Activated T-cell treated with anti-CD3 and anti-CD28 coated beads, Interleukin-2, amount 50 U/mL, for 72 hours (primary cell): ENCODE measurements at places on chromosomes 4 and X. TPM values are rescaled to one million over a fixed set of nuclear protein-coding genes. Genes with fewer than 3 reads are reported as not detected.

Gene DCAF12L2
- total RNA-seq, result not detected

Gene SLC49A3
- total RNA-seq, result 0.29 TPM

Gene LARP1B
- 25.0 TPM for total RNA-seq

Gene MTHFD2L
- 7.6 TPM for total RNA-seq

Gene TEX13B
- total RNA-seq, result not detected

Gene DSPP
- total RNA-seq, result not detected

Gene WDR45
- 49.0 TPM for total RNA-seq

Gene CTAG1A
- not detected for total RNA-seq

DNA sequence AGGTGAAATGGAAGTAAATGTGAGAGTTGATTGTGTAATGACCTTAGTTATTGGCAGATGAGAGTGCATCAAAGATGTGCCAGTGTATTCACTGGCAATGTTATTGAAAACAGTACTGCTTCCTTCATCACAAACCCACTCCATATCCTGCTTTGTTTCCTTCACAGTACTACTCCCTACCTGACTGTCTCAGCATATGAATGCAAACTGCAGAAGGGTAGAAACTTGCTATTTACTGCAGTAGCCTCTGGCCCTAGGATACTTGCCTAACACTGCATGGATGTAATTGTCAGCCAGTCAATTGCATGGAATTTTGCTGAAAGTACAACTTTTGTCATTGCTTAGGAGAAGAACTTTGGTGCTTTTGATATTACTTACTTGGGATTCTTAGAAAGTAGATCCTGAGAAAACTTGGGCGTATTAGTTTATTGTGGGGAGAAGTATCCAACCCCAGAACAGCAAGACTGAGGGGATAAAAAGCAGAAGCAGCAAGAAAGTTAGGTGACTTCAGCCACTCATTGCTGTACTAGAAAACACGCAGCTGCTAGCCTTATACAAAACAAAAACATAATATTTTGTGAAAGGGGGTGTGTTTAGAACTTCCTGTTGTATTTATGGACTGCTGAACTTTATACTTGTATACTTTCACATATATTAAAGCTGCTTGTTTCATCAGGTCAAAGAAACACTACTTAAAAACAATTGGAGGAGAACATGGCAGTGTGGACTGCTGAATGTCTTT is 219.0 kb downstream of the CCNG2 start:
- no peak overlapping the region for H3K4me3 ChIP-seq
- no peak overlapping the region for H3K27ac ChIP-seq
- peaks cover 16% of the 10 kb centered on the region for H3K27me3 ChIP-seq
- H3K36me3 ChIP-seq, result no peaks in the 10 kb centered on the region

- peak overlapping the region; percentile 79 for H3K4me3 ChIP-seq
- peaks cover 92% of the 10 kb centered on the region for H3K4me1 ChIP-seq
These were observed 57.2 kb downstream of the IRF2 start for GRCh38 chr4:184416913-184417734.

DNA sequence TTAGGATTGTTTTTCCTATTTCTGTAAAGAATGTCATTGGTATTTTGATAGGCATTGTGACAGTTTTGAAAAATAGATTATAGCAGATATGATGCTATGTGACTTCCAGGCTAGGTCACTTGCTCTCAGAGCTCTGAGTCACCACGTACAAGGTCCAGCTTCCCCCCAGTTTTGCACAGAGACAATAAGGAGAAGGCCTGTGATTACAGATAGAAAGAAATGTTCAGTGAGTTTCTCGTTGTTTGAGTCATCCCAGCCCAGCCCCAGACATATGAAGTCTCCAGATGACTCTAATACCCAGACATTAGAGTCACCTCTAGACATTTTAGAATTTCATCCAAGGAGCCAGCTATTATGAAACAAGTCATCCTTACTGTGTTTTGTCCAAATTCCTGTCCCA is 57.2 kb downstream of the MFAP3L start:
- H3K4me1 ChIP-seq, result no peaks in the 10 kb centered on the region
- peak; percentile 2 for DNase-seq
- H3K4me3 ChIP-seq, result no peak overlapping the region
- H3K27me3 ChIP-seq, result peaks cover 1% of the 10 kb centered on the region

GRCh38 chrX:110987292-110987691 is 108.7 kb upstream of the PAK3 start:
- no peak overlapping the region for H3K4me3 ChIP-seq
- no peak for DNase-seq
- no peak overlapping the region for H3K27ac ChIP-seq
- H3K4me1 ChIP-seq, result no peaks in the 10 kb centered on the region
- H3K27me3 ChIP-seq, result peaks cover 53% of the 10 kb centered on the region

DNA sequence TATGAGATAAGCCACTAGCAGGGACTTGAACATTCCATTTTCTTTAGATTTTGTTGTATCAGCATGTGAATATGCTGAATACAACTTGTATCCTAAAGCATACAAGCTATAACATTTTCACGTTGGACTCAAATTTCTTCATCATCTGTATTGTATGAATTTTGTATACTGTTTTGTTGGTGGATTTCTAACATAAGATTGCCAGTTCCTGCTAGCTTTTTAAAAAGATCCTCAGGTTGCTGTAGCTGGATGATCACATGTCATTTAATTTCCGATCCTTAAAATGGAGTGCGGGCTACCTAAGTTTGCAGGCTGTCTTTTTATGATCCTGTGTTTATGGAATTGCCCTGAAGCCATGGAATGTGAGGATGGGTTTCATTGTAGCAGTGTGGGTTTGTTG is 6.9 kb downstream of the PDLIM5 start:
- DNase-seq, result no peak
- H3K4me1 ChIP-seq, result peaks cover 13% of the 10 kb centered on the region
- H3K27me3 ChIP-seq, result no peaks in the 10 kb centered on the region
- no peaks in the 10 kb centered on the region for H3K36me3 ChIP-seq
- no peak overlapping the region for H3K27ac ChIP-seq
- no peak overlapping the region for H3K4me3 ChIP-seq

GRCh38 chr4:25870081-25870480 is 7.3 kb upstream of the SEL1L3 start:
- H3K27ac ChIP-seq, result no peak overlapping the region
- no peaks in the 10 kb centered on the region for H3K4me1 ChIP-seq
- H3K36me3 ChIP-seq, result no peaks in the 10 kb centered on the region

- DNase-seq, result no peak
- H3K27ac ChIP-seq, result no peak overlapping the region
- H3K36me3 ChIP-seq, result no peaks in the 10 kb centered on the region
- no peaks in the 10 kb centered on the region for H3K27me3 ChIP-seq
- H3K4me3 ChIP-seq, result no peak overlapping the region
These were observed 28.6 kb downstream of the PAQR3 start for GRCh38 chr4:78910612-78911011.

DNA sequence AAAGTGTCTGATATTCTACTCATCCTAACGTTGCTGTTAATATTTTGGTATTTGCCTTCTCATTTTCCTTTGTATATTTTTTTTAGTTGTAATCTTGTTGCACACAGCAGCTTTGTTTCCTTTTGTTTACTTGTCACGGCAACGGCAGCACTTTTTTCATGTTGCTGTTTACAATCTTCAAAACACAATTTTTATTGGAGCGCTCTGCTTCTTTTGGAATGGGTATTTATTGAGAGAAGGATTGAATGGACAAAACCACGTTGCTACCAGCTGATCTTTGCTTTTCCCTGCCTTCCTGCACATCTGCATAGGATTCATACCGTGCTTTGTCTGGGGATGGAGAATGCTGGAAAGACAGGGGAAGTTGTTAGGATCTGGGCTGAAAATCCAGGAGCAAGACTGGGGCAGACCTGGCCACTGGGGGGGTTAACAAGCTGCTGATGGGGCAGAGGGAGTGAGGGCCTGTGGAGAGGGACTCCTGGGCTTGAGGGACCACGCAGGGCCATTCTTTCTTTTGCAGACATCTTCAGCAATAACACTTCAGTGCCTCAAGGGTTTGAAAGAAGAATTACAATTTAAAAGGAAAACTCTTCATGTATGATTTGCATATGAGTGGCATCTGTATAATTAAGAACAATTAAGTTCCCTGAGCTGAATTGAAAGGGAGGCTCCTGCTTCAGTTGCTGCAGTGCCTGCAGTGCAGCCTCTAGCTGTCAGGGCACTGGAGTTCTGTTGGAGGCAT is 69.8 kb downstream of the TMEM131L start:
- no peak for DNase-seq
- peak overlapping the region; percentile 60 for H3K4me3 ChIP-seq
- no peaks in the 10 kb centered on the region for H3K27me3 ChIP-seq
- H3K36me3 ChIP-seq, result no peaks in the 10 kb centered on the region
- H3K4me1 ChIP-seq, result peaks cover 94% of the 10 kb centered on the region

GRCh38 chr4:118012142-118012541 is 22.1 kb upstream of the NDST3 start:
- H3K27me3 ChIP-seq, result no peaks in the 10 kb centered on the region
- no peaks in the 10 kb centered on the region for H3K4me1 ChIP-seq
- H3K36me3 ChIP-seq, result no peaks in the 10 kb centered on the region
